Neural crest cell (in vitro differentiated cells): ENCODE measurements at places on chromosomes 12 and 14.

- no peak for DNase-seq
Observed at GRCh38 chr14:21109377-21110138, 8.7 kb downstream of the TMEM253 start.

- no peak for DNase-seq
Observed at GRCh38 chr12:65803251-65803650, 21.0 kb upstream of the HMGA2 start.

DNA sequence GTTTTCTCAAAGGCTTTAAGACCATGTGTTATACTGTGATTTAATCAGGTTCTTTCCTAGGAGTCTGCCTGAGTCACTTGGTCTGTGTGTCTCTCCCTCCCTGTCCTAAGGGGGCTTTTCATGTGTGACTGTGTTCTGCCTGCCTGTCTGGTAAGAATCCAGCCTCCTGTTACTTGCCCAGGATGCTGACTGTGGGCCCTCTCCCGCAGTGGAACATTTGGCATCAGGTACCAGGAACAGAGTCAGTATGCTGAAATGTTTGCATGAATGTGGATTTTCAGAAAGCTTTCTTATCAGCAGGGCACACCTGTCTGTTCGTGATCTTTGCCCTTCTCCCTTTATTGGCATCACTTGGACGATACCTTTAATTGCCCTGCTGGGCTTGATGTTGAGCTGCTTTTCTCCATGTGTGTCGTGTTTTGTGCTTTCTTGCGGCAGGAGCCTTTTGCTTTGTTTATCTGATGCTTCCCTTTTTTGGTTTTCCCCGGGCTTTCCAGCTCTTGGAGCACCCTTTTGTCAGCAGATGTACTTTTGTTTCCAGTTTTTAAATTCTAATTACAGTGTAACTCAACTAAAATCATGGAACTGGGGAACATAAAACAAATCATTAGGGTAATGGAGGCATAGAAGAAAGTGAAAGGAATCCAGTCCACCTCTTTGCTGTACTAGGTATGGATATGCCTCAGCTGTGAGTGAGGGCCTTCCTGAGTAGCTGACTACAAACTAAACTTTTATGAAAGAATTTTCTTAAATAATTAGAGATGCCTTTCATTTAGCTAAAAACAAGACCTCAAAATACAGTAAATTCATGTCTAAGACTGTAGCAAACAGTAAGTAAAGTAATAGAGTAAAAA, 72.5 kb downstream of the TRAF3 start:
- no peak for DNase-seq

GRCh38 chr14:96213871-96214465, 9.3 kb downstream of the BDKRB2 start:
- no peak for DNase-seq

GRCh38 chr12:89695100-89695499, 13.5 kb downstream of the ATP2B1 start:
- DNase-seq = no peak
